ENCODE measurements at places on chromosomes 13 and 19.

GRCh38 chr19:18439025-18439909, 1.3 kb upstream of the ISYNA1 start:
- no peak for DNase-seq

- no peak for DNase-seq
Measured at GRCh38 chr13:78750735-78751134, 91.8 kb upstream of the OBI1 start.

DNA sequence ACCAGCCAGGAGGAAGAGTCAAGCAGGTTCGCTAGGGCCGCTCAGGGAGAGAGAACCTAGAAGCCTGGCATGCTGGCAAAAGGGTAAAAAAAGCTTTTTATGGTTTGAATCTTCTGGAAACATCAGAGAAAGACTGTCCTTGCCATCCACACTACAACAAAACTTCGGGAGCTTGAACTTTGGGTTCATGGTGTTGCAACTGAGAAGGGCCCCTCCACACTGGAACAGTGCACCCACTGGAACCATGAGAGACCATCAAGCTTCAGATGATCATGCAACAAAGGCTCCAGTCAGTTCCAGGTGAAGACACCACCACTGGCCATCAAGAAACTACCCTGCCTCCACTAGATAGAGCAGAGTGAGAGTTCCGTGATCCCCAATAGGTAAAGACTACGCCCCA, 170.1 kb downstream of the RGCC start:
- no peak for DNase-seq

DNA sequence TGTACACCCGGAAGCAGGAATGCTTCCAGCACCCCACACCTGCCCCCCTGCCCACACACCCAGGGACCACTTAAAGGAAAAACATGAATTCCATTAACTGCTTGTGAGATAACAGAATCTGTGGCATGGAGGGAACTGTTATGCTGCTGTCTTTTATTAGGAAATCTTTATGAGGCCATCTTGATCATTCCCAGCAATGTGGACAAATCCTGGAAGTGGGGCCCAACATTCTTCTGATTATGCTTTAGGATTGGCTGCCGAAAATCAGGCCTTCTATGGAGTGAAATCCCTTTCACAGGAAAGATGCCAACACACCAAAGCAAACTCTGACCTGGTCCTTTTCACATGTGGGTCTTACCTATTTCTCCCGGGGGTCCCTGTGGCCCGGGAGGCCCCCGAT, 114.5 kb downstream of the COL4A1 start:
- no peak for DNase-seq

GRCh38 chr13:53005626-53006025, 23.0 kb upstream of the OLFM4 start:
- DNase-seq: peak; percentile 27

DNA sequence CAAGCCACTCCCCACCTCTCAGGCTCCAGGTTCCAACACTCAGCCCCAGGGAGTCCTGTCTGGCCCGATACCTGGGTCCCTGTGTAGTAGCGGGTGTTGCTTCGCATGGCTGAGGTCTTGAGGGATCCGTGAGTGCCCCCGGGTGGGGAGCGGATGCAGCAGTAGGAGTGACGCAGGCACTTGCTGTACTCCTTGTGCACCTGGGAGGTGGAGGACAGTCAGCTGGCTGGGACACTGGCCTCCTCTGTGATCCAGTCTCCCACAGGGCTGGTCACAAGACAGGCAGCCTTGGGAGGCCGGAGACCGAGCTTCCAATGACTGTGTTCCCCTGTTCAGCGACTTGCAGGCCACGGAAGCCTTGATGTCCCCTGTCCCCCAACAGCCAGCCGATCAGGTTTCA, 16.3 kb upstream of the ASF1B start:
- DNase-seq: peak; percentile 25

- no peak for DNase-seq
Measured at GRCh38 chr19:1985588-1986356, 29.7 kb downstream of the BTBD2 start.

GRCh38 chr13:46168783-46169182, 13.2 kb downstream of the LCP1 start:
- DNase-seq: no peak
